ENCODE measurements at places on chromosomes 1 and 21.
A peak's percentile ranks its signal among the peaks of the same experiment; 100 is the strongest.

DNA sequence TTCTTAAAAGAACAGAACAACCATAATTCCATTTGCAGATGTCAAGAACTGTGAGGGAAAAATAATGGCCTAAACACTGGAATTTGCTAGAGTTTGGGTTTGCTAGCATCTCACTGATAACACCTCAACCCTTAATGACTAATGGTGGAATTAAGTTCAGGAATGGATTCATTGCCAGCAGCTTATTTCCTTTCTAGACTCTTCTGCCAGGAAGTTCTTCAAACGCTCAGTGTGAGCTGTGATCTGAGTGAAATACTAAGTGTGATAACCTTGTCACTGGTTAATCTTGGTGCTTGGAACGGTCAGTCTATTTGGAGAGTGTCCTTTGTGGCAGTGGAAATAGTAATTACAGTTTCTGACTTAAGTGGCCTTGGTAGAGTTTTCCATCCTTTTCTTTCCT lies 21.6 kb upstream of the PLEKHM2 start:
- no peak for DNase-seq

DNA sequence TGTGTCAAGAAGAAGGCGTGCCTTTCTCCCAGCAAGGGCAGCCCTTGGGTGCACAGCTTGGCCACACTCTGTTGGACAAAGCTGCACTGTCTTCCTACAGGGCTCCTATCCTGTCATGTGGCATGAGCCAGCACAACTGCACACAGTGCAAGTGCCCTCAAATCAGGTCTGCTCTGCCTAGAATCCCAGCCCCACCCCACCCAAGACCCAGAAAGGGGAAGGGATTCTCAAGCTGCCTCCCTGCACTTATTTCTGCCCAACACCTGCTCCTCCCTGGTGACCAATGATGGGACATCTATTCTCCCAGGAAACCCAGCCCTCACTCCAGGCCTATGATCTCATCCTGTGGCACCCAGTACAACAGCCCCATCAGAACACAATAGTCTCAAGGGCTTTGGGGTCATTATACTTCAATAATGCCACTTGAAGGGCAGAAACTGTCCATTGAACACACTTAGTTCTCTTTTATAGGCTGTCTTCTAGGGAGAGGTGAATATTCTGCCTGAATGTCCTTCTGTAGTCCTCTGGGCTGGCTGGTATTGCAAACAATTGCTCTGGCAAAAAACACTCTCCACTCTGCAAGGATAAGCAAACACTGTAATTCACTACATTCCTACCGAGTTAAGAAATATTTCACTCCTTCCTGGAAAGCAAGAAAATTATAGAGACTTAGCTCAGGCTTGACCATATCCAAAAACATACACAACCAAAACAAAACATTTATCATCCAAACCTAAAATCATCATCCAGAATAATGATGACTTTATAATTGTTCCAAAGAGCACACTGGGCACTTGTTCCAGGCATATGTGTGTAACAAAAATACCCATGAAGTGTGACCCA lies 43.1 kb upstream of the IGSF3 start:
- DNase-seq: no peak

DNA sequence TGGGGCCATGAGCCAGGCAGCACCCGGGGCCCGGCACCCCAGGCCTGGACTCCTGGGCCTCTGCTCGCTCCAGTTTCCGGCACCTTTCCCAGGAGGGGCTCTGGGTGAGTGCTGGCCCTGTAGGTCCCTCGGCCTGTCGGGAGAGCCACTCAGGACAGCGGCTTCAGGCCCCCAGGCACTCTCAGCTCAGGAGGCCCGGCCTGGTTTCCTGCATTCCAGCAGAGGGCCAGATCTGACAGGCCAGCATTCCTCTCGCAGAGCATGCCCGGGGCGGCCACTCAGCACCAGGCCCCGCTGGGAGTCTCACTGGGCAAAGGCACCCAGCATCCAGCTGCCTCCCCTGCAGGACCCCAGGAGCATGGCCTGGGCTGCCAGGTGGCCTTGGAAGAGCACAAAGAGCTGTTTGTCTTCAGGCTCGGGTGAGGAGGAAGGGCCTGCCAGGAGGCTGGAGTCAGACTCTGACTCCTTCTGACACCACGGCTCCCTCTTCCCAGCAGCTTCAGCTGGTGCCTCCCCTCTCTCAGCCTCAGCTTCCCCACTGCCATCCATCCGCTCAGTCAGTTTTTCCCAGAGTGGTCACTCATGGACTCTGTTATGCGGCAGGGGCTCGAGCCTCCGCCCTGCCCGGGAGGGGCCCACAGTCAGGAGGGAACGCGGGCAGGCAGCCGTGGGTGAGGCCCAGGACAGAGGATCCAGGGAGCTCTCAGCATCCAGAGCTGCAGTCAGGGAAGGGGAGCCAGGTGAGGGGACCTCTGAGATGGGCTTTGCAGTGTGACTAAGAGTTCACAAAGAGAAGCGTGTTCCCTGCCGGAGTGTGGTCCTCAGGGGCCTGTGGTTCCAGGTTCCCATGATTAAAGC lies 51.7 kb downstream of the WNT9A start:
- no peak for DNase-seq

GRCh38 chr1:240092301-240093119 lies 827 bp downstream of the FMN2 start:
- DNase-seq: no peak

GRCh38 chr1:202967684-202968281 lies 726 bp upstream of the CYB5R1 start:
- no peak for DNase-seq

GRCh38 chr1:152517237-152517811 lies 3.0 kb downstream of the CRCT1 start:
- no peak for DNase-seq

GRCh38 chr1:87513255-87513654 lies 184.6 kb downstream of the LMO4 start:
- DNase-seq: no peak

DNA sequence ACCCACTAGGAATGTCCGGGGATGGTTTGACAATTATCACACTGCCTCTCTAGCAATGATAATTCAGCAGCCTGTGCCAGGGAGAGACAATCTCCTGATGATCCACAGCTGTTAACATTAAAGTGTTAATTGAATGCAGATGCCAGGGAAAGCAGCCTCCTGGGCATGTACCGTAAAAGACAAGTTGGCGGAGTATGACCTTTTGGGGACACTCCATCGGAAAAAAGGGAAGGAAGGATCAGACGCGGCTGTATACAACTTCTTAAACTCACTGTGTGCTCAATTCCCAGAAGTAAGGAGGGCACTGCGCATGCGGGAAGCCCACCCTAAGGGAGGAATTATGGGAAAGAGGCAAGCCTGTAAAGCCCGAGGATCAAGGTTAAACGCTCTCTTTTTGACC lies 62.6 kb downstream of the MAP3K7CL start:
- no peak for DNase-seq

GRCh38 chr1:159051436-159051835 lies 25.1 kb downstream of the AIM2 start:
- no peak for DNase-seq

- DNase-seq: no peak
These were observed 5.7 kb downstream of the FBLIM1 start for GRCh38 chr1:15764269-15764764.

DNA sequence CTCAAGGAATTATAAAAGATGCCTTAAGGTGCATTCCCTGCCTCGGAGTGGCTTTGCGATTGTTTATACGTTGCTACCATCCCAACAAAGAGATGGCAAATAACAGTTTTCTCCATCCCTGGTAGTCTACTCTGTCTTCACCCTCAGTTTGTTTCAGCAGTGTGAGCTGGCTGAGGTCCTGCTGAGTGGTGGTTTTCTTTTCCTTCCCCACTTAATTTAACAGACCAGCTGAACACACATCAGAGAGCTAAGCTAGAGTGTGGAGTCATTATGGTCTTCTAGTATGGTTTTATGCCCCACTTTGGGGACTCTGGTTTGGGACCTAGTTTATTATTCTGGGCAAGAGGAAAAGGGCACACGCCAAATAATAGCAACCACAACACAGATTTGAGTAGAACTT lies 2.2 kb downstream of the PIGV start:
- no peak for DNase-seq

- peak; percentile 72 for DNase-seq
These were observed 1.5 kb downstream of the HIPK1 start for GRCh38 chr1:113930499-113931161.

- DNase-seq: no peak
These were observed 2.7 kb downstream of the TMEM240 start for GRCh38 chr1:1537626-1538250.

DNA sequence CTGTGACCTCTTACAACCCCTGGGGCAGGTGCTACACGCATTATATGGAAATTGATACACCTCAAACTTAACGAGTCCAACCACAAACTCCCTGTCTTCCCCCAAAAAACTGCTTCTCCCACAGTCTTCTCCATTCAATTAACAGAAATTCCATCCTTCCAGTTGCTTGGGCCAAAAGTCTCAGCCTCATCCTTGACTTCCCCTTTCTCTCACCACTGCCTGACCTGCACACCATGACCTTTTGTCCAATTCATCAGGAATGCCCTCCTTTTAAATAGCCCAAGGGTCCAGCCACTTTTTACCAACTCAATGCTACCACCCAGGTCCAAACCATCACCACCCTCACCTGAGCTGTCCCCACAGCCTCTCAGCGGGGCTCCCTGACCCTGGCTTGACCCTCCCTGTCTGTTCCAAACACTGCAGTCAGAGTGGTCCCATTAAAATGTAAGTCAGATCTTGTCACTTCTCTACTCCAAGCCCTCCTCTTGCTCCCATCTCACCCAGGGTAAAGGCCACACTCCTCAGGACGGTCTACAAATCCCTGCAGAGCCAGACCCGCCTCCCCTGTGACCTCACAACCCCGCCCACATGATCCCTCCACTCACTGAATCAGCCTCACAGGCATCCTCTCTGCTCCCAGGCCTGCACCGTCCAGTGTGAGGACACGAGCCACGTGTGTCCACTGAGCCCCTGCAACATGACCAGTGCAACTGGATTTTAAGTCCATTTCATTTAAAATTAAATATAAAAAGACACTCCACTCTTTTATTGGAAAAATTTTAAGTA lies 18.5 kb downstream of the KCNN3 start:
- no peak for DNase-seq

DNA sequence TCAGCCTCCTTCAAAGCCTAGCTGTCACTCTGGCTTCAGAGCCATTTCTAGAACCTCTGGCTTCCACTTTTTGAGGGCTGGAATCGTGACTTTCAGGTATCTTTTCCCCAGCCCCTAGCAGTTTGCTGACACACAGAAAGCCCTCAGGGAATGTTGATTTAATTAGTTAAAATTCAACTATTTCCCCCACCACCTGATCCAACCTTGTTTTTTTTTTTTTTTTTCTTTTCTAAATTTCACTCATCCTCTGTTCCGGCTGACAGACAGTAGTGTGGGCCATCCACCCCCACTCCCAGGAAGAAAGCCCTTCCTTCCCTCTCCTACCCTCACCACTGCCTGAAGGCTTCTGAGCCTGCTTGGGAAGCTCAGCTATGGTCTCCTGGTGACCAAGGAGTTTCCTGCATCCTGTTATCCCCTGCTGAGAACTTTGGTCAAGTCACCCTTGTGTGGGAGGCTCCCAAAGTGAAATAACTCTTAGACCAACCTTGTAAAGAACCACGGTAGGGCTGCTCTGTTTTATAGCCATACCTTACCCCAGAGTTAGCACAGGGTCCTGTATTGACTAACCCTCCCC lies 29.4 kb downstream of the KCNJ6 start:
- DNase-seq: no peak

- no peak for DNase-seq
These were observed 443.6 kb downstream of the PLPP3 start for GRCh38 chr1:56135864-56136147.

DNA sequence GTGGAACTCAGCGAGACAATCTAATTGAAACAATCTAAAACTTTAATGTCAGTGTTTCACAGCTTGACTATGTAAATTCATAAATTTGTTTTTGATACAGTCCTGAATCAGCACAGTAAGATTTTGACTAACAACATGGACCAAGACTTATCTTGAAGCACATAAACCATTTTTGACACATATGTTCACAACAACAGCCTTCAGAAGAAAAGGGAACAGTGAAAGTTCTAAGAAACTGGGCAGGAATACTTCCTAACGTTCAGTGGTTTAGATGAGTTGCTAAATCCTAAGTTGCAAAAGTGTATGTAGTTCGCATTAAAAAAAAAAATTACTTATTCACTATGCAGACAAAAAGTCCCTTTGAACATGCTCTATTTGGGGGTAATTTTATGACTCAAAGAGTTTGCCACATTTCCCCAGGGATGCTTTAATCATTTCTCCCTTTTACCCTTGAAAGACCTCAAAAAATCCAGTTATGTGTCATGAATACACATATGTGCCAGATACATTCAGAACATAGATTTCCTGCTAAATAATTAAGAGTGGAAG lies 120.2 kb downstream of the MRPL39 start:
- no peak for DNase-seq

- no peak for DNase-seq
These were observed 990.0 kb downstream of the KCNT2 start for GRCh38 chr1:195618287-195618686.

DNA sequence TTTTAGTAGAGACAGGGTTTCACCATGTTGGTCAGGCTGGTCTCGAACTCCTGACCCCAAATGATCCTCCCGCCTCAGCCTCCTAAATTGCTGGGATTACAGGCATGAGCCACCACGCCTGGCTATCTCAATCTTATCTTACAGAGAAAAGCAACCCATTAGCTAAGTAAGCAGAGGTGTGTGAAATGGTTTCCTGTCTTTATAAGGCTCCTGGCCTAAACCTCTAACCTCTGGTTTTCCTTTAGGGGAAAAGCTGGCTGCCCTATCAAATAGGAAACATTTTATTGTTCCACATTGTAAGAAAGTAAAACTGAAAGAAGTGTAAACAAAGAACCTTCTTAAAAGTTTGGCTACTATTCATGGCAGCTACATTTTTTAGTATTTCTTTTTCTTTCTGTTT lies 78.3 kb upstream of the MORC3 start:
- DNase-seq: no peak

- no peak for DNase-seq
These were observed 20.7 kb downstream of the SIM2 start for GRCh38 chr21:36719614-36720013.

- no peak for DNase-seq
These were observed 969 bp upstream of the RIPK4 start for GRCh38 chr21:41767606-41768436.

DNA sequence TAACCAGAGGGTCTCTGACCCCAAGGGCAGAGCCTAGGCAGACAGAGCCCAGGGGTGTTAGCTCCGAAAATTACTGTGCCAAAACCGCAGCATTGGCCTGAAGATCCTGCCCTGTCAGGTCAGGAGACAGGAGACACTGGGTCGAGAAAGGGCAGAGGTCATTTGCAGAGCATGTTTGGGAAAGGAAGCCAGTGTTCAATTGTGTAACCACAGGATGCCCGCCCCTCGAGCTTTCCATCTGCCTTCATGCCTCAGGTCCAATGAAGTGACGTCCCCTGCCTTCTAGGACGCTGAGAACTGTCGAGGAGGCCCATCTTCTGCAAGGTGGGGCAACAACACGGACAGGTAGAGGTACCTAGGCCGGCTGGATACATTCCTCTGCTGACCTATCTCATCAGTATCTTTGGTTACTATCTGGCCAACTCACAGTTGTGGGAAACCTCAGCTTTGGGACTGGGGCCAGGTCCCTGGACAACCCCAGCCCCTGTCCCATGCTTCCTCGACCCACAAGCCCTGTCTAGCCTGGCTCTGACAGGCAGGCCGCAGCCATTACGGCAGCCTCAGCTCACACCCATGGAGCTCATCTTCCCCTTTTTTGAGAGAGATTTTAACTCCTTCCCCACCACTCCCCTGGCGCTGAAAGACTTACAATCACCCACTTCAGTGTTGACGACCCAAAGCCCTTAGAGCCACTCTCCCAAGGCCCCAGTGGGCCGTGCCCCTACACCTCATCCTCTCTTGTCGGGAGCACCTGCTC lies 1.3 kb downstream of the ARL8A start:
- peak; percentile 6 for DNase-seq

- DNase-seq: no peak
These were observed 93.7 kb downstream of the VAV3 start for GRCh38 chr1:107871259-107871658.

- no peak for DNase-seq
These were observed 30.0 kb downstream of the VWA5B1 start for GRCh38 chr1:20320704-20321103.

Data from stimulated activated naive CD4-positive, alpha-beta T cell (primary cell).